ENCODE measurements at places on chromosomes 16 and 17. TPM values are rescaled to one million over a fixed set of nuclear protein-coding genes. Genes with fewer than 3 reads are reported as not detected.

Gene SLC5A11
- not detected for total RNA-seq

Gene CXCL16
- total RNA-seq: 1.8 TPM

Gene RHBDF1
- 3.7 TPM for total RNA-seq

Gene RAB26
- total RNA-seq: 8.1 TPM

Gene ABCC6
- total RNA-seq: 0.23 TPM

Gene LRRC37A
- 4.6 TPM for total RNA-seq

Gene ZPBP2
- not detected for total RNA-seq

Gene PPP1R27
- not detected for total RNA-seq

Gene SLC35G6
- total RNA-seq: not detected

Gene NPIPA8
- total RNA-seq: 4.8 TPM

Gene DPH1
- total RNA-seq: 22.4 TPM

Gene CACNG3
- total RNA-seq: 2.5 TPM

Gene USP43
- total RNA-seq: 5.1 TPM
